ENCODE measurements at places on chromosomes 6 and 20.

GRCh38 chr6:168130697-168131371 is 51.8 kb upstream of the FRMD1 start:
- no peak for DNase-seq

DNA sequence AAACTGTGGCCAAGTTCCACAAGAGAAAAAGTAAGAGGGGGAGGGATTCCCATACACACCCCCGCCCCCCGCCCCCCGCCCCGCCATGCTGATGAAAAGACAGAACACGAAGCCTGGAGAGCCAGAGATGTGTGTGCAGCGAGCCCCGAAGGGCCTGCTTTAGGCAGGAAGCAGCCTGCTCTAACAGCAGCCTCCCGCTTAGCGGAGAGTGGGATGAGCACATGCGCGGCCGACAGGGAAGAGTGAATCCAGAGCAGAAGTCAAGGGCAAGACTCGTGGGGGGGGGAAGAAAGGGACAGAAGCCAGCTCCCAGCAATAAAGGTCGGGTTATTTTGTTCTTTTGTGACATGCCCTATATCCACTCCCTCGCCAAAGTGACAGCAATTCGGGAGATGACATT is 67.2 kb upstream of the PTGIS start:
- no peak for DNase-seq

DNA sequence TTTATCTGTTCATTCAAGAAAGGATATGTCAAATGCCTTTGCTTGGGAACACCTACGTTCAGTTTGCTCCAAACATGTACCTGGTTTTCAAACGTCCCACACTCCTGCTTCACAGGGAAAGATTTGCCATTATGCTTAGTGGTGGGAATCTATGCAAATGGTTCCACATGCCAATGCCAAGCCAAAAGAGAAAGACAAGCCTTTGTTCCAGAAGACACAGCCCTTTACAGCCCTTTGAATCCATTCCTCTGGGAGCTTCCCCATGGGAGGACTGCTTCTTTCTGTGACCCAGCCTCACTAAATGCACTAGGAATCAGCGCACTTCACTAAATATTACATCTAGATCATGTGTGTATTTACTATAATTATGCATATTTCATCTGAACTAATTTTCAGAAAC is 619.5 kb downstream of the PRKN start:
- no peak for DNase-seq

GRCh38 chr20:38894091-38894847 is 31.9 kb upstream of the FAM83D start:
- no peak for DNase-seq

DNA sequence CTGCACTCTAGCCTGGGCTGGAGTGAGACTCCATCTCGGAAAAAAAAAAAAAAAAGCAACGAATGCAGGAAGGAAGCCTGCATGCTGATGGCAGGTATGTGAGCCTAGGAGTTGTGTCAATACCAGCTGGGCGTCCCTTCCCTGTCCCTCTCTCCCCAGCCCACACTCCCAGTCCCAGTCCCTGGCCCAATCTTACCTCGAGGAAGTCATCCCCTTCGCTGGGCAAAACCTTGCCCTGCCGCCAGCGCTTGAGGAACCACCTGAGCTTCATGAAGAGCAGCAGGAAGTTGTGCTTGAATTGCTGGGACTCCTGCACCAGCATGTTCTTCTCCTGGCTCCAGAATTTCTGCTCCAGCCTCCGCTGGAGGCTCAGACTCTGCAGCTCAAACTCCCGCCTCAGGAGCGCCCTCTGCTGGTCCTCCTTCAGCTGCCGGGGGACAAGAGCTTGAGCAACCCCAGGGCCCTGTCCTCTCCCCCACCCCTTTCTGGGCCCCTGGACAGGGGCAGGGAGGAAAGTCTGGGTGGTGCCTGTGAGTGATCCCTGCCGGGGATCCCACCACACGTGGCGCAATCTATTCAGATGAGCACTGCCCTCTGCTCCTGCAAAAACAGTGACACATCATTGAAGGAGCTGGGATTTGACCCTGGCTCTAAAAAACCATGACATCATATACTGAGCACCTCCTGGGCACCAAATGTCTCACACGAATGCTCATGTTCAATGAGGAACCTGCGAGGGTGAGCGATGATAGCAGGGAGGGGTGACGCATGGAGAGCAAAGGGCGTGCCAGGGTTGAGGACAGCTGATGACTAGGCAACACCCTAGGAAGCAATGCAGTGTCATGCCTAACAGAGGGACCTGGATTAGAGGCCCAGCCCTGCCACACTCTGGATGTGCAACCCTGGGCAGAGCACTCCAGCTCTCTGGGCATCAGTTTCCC is 35.0 kb upstream of the DSN1 start:
- DNase-seq: peak; percentile 30

Measured in stimulated activated CD8-positive, alpha-beta memory T cell treated with anti-CD3 and anti-CD28 coated beads, Interleukin-7, amount 100 ng/mL, for 48 hours (primary cell).